ENCODE measurements at places on chromosomes 1 and 21.

DNA sequence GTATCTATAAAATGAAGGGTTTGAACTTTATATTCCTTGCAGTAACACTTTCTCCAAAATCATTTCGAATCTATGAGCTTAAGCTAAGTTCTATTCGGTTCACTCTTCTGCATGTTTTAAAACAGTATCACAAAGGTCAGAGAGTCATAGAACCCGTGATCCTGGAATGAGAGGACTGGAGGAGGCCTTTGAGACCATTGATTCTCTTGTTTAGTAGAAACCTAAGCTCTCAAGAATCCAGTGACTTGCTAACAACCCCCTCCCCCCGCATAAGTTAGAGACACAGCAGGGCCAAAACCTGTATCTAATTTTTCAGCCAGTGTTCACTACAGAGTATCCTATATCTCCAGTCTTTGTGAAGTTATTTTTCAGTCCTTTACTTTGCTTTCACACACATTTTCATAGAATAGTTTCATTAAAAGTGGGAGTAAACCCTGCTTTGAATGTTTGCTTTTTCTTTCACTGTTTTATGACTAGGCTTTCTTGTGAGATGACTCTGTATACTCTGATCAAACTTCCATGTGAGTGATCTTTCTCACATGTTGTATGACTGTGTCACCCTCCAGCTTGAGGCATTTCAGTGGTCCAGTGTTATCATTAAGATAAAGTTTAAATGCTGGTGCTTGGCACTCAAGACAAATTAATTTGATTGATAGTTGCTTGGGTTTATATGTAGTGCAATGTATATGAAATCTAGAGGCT lies 275.4 kb upstream of the SGIP1 start:
- DNase-seq, result no peak

GRCh38 chr1:11985171-11985570 lies 4.9 kb downstream of the MFN2 start:
- DNase-seq, result no peak

- DNase-seq, result no peak
Observed at GRCh38 chr1:201260648-201261311, 22.5 kb upstream of the PKP1 start.

- DNase-seq, result peak; percentile 93
Observed at GRCh38 chr1:39395357-39395831, 96.0 kb upstream of the BMP8A start.

GRCh38 chr1:19918057-19918456 lies 5.4 kb downstream of the PLA2G2E start:
- peak; percentile 85 for DNase-seq

GRCh38 chr1:111707906-111708305 lies 31.3 kb downstream of the INKA2 start:
- peak; percentile 37 for DNase-seq

Measured in myocyte (in vitro differentiated cells).